GM23338 (cell line): ENCODE measurements at places on chromosomes 4 and X. TPM values are rescaled to one million over a fixed set of nuclear protein-coding genes. Genes with fewer than 3 reads are reported as not detected.

- H3K27me3 ChIP-seq: no peaks in the 10 kb centered on the region
- H3K27ac ChIP-seq: peak overlapping the region; percentile 96
- no peaks in the 10 kb centered on the region for H3K36me3 ChIP-seq
- H3K4me1 ChIP-seq: peaks cover 25% of the 10 kb centered on the region
- no peak overlapping the region for H3K4me3 ChIP-seq
Measured at GRCh38 chr4:6974138-6974848, 64.7 kb downstream of the TBC1D14 start.

DNA sequence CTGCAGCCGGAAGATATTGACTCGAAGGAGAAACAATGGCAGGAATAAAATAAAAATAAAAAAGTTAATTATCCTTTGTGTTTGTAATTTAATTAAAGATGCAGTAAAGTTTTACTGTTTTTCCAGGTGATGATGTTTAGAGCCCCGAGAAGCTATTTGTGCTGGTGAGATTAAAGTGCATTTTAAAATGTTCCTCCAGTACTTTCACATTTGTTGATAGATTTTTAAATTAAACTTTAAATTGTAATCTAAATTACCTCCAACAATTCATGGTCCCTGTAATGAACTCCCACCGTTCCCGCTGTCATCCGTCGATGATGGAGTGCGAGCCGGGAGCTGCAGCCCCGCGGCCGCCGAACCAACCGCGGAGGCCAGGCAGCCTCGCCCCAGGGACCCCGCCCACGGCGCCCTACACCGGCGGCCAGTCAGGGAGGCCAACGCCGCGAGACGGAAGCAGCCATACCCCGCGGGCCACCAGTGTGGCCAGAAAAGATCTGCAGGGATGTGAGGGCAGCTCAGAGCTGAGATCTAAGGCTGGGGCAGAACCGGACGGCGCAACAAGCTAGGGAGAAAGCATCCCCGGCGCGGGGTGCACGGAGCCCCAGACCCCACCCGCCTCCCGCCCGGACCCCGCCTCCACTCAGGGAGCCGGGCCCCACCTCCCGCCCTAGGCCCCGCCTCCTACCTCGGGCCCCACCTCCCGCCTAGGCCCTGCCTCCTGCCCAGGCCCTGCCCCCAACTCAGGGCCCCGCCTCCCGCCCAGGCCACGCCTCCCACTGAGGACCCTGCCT lies 104.0 kb downstream of the FAM53A start:
- peak; percentile 96 for DNase-seq
- H3K36me3 ChIP-seq: no peaks in the 10 kb centered on the region
- peaks cover 10% of the 10 kb centered on the region for H3K27me3 ChIP-seq
- no peak overlapping the region for H3K27ac ChIP-seq

GRCh38 chrX:43741843-43742573 lies 85.9 kb downstream of the MAOA start:
- no peak overlapping the region for H3K4me3 ChIP-seq
- H3K4me1 ChIP-seq: no peaks in the 10 kb centered on the region
- DNase-seq: no peak
- H3K27me3 ChIP-seq: no peaks in the 10 kb centered on the region
- no peak overlapping the region for H3K27ac ChIP-seq

- H3K4me1 ChIP-seq: peaks cover 13% of the 10 kb centered on the region
- H3K4me3 ChIP-seq: no peak overlapping the region
- no peaks in the 10 kb centered on the region for H3K36me3 ChIP-seq
- H3K27ac ChIP-seq: peak overlapping the region; percentile 73
- no peaks in the 10 kb centered on the region for H3K27me3 ChIP-seq
Measured at GRCh38 chr4:169070071-169070894, 60.2 kb upstream of the CBR4 start.

DNA sequence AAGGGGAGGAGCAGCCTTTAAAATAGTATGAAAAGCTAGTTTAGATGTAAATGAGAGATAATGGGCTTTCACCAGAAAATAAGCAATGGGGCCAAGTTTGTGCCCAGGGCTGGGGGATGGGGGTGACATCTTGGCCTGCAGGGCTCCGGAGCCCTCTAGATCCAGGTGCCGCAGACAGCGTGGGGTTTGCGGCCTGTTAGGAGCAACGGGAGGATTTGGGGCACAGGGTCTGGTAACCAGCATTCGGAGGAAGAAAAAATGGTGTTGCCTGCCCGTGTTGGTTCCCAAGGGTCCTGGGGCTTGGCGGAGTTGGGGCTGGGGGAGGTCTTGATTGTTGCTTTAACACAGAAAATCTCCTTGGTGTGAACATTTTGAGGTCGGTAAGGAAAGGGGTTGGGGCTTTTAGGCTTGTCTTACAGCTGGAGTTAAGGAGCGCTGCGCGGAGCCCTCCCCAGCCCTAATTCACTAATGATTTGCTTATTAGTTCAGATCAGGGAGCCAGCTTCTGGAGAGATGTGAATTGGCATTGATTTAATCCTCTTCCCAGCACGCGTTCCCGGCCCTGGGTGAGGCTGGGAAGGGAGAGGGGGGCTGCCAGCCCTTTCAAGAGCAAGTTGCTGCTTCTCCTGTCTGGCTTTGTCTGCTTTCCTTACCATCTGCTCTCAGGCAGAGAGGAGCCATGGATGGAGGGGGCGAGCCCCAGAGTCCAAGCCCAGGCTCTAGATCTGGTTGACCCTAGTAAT lies 443.4 kb downstream of the BCOR start:
- H3K27me3 ChIP-seq: no peaks in the 10 kb centered on the region
- peak overlapping the region; percentile 97 for H3K27ac ChIP-seq
- DNase-seq: peak; percentile 46
- peak overlapping the region; percentile 42 for H3K4me3 ChIP-seq

- no peak overlapping the region for H3K4me3 ChIP-seq
- DNase-seq: no peak
- H3K27me3 ChIP-seq: no peaks in the 10 kb centered on the region
- H3K36me3 ChIP-seq: no peaks in the 10 kb centered on the region
- no peak overlapping the region for H3K27ac ChIP-seq
- no peaks in the 10 kb centered on the region for H3K4me1 ChIP-seq
Measured at GRCh38 chr4:155854582-155855226, 11.4 kb downstream of the ASIC5 start.

GRCh38 chrX:132463411-132463810 lies 25.4 kb downstream of the MBNL3 start:
- H3K4me1 ChIP-seq: no peaks in the 10 kb centered on the region
- no peaks in the 10 kb centered on the region for H3K27me3 ChIP-seq
- no peaks in the 10 kb centered on the region for H3K36me3 ChIP-seq

DNA sequence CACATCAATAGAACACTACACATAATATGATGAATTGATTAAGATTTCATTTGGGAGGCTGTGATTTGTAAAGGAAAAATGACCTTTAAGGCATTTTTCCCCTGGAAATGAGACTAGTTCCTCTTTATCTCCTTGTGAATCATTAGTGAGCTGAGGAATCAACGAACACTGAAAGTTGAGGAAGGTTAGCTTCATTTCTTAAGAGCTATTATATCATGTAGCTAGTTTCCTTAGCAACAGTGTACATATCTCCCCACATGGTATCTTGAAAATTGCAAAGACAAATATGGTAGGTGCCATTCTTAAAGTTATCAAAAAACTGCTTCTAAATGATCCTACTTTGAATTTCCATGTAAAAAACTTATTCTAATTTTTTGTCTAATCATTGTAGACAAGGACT lies 127.5 kb upstream of the NRK start:
- no peaks in the 10 kb centered on the region for H3K27me3 ChIP-seq
- H3K27ac ChIP-seq: no peak overlapping the region
- DNase-seq: no peak
- no peak overlapping the region for H3K4me3 ChIP-seq
- H3K4me1 ChIP-seq: no peaks in the 10 kb centered on the region

GRCh38 chr4:172963498-172964294 lies 204.9 kb upstream of the GALNT7 start:
- DNase-seq: no peak
- no peaks in the 10 kb centered on the region for H3K36me3 ChIP-seq
- no peaks in the 10 kb centered on the region for H3K27me3 ChIP-seq
- H3K4me3 ChIP-seq: no peak overlapping the region

DNA sequence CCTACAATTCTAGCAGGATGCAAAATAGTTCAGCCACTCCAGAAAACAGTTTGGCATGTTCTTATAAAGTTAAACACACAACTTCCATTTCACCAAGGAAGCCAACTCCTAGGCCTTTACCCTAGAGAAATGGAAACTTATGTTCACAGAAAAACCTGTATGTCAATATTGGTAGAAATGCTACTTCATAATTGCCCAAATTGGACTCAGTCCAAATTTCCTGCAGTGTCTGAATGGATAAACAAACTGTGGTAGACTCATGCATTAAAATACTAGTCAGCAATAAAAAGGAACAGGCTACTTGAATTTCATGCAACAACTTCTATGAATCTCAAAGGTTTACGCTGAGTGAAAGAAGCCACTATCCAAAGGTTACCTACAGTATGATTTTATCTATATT lies 1738.8 kb upstream of the IGFBP7 start:
- H3K36me3 ChIP-seq: no peaks in the 10 kb centered on the region
- H3K27ac ChIP-seq: no peak overlapping the region
- H3K4me3 ChIP-seq: no peak overlapping the region

The ZNF157 gene
- 1.2 and 1.5 TPM in 2 replicates for total RNA-seq

The CLDN2 gene
- not detected in 2 replicates for total RNA-seq

The FGF5 gene
- not detected in 2 replicates for total RNA-seq

The CCDC160 gene
- 2.4 and 2.7 TPM in 2 replicates for total RNA-seq

The GAGE2A gene
- not detected in 2 replicates for total RNA-seq

The FAM133A gene
- total RNA-seq: 0.70 and 1.1 TPM in 2 replicates
